Activated CD4-positive, alpha-beta T cell treated with anti-CD3 and anti-CD28 coated beads, Interleukin-2, Interleukin-6, amounts not matched to agents 100 ng/mL and 50 ng/mL, durations not matched to agents 16 hours and 8 hours (primary cell): ENCODE measurements at places on chromosomes 3 and 15.

DNA sequence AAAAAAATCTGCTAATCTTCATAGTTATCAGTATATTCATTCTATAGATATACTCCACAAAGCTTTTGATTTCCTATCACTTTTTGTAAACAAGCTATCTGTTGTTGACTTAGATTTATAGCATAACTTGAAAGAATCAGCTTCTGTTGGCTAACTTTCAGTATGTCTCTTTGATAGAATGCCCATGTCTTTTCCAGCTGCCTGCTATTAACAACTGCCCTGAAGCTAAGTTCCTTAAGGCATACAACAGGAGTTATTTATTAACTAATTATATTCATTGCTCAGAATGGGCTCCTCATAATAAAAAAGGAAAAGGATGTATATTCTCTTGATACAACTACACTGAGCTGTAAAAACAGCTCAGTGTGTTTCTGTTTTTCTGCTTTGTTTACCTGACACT lies 293.9 kb downstream of the TUSC7 start:
- DNase-seq = no peak

GRCh38 chr3:9749296-9749644 lies 482 bp upstream of the OGG1 start:
- no peak for DNase-seq

GRCh38 chr3:37666618-37667017 lies 195.1 kb upstream of the CTDSPL start:
- no peak for DNase-seq

DNA sequence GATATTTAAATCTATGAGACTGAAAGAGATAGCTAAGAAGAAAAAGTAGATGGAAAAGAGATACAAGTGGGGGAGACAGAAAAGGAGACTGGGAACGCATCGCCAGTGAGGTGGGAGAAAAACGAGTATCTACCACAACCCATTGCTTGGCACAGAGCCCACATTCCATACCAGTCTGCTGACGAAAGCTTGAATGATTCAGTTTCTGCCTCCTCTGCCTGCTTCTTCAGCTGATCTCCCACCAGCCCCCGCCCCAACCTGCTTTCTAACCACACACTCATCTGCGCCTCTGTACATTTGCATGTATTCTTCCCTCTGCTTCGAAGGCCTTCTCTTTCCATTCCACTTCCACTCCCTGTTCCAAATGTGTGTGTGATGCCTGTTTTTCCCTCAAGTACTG lies 188.1 kb downstream of the USP13 start:
- DNase-seq = no peak

- DNase-seq = no peak
Observed at GRCh38 chr3:42493798-42494151, 8.7 kb upstream of the VIPR1 start.

GRCh38 chr3:38473229-38473628 lies 19.5 kb downstream of the ACVR2B start:
- no peak for DNase-seq

DNA sequence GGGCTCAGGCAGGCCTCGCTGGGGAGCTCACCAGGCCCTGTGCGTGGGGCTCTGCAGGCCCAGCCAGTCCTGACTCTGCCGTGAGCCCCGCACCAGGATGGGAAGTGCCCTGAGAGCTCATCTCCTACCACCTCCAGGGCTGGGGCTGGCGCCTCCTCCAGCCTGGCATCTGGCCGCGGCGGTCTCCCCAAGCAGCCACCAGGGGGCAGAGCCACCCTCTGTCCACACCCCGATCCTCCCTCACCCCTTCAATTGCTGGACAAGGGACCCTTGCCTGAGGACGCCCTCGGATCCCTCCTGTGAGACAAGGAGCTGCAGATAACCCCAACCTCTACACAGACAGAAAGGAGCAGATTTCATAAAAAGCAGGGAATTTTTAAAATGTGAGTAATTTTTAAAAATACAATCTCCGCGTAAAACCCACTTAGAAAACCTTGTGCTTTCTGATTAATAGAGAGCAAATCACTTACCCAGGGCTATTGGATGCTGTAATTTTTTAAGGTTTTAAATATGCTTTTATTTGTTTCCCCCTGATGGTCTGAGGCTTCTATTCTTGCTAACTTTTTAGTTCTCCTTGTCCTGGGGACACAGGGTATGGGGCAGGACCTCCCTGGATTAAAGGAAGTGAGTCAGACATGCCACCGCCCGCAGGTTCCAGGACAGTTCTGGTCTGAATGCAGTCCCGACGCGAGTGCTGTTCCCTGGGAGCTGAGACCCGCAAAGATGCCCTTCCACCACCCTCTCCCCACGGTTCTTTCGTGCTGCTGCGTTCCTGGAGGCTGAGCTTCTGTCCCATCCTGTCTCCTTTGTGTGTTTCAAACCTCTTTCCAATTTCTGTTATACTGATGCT lies 52.3 kb upstream of the CHRNA7 start:
- DNase-seq = peak; percentile 68

DNA sequence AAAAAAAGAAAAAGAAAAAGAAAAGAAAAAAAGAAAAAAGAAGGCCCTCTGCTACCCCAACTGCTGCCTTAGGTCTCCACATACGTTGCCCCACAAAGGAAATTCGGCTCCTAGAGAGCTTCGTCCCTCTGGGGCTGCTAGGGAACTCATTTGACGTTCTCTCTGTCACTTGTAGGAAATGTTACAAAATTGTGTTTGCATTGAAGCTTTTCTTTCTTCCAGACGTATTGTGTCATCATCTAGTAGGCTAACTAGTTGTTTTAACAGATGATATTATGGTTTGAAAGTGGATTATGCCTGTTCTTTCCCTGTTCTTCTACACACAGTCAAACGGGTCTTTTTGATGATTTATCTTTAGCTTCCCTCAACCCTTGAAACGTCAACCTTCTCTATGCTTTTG lies 125.3 kb downstream of the BDH1 start:
- no peak for DNase-seq

DNA sequence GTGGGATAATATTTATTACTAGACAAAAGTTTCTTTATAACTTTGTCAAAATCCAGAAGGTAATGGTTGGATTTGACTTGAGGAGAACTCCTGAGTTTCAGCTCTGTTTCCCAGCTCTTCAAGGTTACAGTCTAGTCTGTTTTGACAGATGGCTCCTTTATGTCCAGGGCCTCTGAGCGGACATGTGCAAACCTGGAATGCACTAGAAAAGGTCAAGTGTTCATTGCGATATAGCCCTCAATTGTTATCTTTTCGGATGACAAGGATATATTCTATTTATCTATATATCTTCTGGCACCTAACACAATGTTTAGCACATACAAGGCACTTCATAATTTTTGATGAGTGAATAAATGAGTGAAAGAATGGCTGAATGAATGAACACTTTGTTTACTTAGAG lies 513.2 kb upstream of the GOLIM4 start:
- no peak for DNase-seq

GRCh38 chr15:62026487-62027262 lies 33.6 kb downstream of the VPS13C start:
- DNase-seq = no peak

- DNase-seq = no peak
Observed at GRCh38 chr3:57065588-57065987, 5.1 kb downstream of the SPATA12 start.

- DNase-seq = no peak
Observed at GRCh38 chr3:29775340-29775739, 494.5 kb downstream of the RBMS3 start.

- no peak for DNase-seq
Observed at GRCh38 chr15:82572986-82573385, 32.7 kb upstream of the RPS17 start.

- no peak for DNase-seq
Observed at GRCh38 chr15:38623744-38624143, 59.1 kb upstream of the RASGRP1 start.

DNA sequence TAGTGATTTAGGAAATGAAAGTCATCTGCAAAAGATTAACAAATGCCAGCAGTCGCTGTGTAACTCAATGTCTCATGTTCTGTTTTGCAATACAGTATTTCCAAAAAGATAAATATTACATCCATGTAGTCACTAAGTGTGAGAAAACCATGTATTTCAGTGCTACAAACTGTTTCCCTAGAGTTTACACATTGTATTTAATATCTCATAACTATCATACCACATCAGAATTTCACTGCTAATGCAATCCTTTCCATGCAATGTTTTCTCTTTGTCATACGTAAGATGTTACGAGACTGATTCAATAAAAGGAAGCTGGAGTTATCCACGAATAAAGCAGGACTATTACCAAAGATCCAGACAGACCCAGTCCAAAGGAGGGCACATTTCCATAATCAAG lies 269.4 kb downstream of the GBE1 start:
- DNase-seq = no peak

DNA sequence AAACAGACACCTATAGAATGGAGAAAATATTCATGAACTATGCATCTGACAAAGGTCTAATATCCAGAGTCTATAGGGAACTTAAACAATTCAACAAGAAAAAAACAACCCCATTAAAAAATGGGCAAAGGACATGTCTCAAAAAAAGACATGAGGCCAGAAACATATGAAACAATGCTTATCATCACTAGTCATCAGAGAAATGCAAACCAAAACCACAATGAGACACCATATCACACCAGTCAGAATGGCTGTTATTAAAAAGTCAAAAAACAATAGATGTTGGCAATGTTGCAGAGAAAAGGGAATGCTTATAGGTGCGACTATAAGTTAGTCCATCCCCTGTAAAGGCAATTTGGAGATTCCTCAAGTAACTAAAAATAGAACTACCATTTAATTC lies 11.4 kb upstream of the HDGFL3 start:
- DNase-seq = no peak

- DNase-seq = no peak
Observed at GRCh38 chr3:148227534-148227933, 470.2 kb upstream of the AGTR1 start.

DNA sequence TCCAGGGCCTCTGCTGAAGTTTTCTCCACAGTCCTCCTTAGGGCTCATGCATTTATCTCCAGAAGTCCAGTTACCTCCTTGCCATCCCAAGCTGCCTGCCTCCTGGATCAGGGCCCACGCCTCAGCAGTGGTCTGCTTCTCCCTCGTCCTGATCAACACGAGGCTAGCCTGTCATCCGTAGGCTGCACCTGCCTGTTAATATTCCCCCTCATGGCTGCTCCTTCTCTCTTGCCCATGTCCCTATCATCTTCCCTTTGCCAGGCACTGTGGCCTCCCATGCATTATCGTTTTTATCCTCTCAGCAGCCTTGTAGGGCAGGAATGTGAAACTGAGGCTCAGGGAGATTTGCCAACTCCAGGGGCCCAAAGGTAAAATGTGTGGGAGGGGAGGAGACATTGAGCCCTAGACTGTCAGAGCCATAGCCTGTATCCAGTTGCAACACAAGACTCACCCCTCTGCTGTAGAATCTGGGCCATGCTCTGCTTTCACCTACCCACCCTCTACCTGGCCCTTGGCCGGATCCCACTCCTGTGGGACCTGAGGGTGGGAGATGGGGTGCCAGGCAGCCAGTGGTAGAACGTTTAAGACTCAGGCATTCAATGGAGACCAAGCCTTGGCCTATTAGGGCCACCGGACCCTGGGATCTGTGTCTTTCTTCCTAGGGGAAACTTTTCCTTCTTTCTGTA lies 4.6 kb downstream of the GRM2 start:
- DNase-seq = no peak

- no peak for DNase-seq
Observed at GRCh38 chr3:169880576-169881250, 11.0 kb upstream of the LRRC31 start.

DNA sequence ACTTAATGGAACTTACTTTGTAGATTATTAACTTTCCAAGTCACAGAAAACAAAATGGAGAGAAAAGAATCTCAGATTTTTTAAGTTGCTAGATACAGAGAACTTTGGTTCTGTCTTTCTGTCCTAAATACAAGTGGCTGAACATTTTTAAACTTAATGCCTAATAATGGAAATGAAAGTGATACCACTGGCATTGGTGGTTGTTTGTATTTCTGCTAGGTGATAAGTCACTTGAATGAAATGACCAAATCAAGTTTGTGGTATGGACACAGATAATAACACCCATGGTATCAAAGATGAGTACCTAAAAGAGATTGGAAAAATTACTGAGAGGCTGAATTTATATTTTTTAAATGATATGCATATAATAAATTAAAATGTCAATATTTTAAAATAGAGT lies 502.1 kb downstream of the CNTN6 start:
- DNase-seq = no peak
